ENCODE measurements at places on chromosomes 16 and 17.

GRCh38 chr17:80719449-80719848, 174.8 kb downstream of the RPTOR start:
- no peak for DNase-seq

GRCh38 chr17:37614823-37615222, 5.6 kb upstream of the SYNRG start:
- DNase-seq = no peak

- DNase-seq = no peak
These were observed 5.0 kb upstream of the SNAI3 start for GRCh38 chr16:88691129-88691813.

DNA sequence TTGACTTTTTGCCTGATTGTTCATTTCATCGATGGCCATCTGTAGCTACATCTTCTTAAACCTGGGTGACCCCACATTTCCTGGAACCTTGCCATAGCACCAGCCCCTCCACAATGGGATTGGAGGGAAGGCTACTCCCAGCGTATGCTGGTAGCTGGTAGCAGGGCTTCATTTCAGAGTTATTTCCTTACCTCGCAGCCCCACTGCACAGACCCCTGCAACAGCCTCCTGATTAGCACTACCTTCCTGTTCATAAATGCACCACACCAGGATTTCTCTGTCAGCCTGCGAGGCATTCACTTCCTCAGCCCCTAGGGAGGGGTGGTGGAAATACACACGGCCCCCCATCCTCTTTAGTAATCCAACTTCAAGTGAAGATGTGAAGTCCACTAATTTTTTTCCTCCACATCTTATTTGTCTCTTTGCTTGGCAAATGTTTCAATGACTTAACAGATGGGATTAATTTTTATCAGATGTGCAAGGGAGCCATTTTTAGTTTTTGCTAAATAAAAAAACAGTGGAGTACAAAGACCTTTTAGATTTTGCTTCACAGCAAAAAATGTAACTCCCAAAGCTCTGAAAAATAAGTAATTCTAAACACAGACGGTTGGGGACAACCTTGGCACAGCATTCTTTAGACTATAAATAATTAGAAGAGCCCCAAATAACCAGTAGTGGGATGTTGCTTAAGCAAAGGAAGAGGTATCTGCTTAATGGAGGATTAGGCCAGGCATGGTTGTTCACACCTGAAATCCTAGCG, 76.6 kb downstream of the CLEC16A start:
- no peak for DNase-seq

DNA sequence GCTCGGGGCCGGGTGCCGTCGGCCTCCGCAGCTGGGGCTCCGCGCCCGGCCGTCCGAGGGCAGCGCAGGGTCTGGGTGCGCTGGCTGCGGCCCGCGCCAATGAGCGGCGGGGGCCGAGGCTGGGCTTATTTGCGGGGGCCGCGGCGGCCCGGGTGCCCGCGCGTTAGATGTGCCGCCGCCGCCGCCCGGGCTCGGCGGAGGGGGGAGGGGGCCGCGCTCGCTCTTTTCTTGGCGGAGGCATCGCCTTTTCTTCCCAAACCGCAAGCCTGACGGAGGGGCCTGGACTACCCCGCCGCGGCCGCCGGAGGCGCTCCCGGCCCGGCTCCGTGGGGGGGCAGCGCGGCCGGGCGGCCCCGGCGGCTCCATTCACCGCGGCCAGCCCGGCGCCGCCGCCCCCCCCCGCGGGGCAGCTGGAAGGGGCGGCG, at the start of gene NOTUM:
NOTUM (minus strand) TSS at position 101 of the 425 bp plus-strand sequence. CDS start 278 bp downstream, outside the sequence.
- DNase-seq = peak; percentile 88

GRCh38 chr17:58338841-58339754, 10.5 kb upstream of the TSPOAP1 start:
- DNase-seq = peak; percentile 26

GRCh38 chr17:50448643-50449042, 20.0 kb downstream of the CHAD start:
- no peak for DNase-seq

DNA sequence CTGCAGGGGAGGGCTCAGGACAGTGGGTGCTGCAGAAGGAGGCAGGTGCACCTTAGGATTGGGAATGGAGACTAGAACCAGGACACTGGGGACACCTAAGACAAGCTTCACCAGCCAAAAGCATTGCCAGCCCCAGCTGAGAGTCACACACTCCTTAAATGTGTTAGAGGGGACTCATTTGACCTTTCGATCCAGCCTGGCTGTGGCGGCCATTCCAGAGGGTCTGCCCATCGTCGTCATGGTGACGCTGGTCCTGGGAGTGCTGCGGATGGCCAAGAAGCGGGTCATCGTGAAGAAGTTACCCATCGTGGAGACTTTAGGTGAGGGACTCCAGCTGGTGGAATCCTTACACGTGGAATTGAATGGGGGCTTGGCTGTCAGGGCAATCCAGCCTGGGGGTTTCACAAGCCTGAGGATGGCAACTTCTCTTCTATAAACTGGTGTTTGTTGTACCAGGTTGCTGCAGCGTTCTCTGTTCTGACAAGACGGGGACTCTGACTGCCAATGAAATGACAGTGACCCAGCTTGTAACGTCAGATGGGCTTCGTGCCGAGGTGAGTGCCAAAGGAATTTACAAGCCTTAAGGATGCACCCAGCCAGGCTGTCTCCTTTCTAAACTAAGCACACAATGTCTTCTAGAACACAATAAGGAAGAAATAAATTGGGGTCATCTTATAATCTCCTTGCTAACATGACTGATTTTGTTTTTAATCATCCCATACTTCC, 65.3 kb downstream of the MEAK7 start:
- DNase-seq = peak; percentile 22

- no peak for DNase-seq
These were observed 1.6 kb upstream of the HOXB13 start for GRCh38 chr17:48730240-48730550.

GRCh38 chr17:35918665-35919064, 11.9 kb downstream of the RDM1 start:
- no peak for DNase-seq

DNA sequence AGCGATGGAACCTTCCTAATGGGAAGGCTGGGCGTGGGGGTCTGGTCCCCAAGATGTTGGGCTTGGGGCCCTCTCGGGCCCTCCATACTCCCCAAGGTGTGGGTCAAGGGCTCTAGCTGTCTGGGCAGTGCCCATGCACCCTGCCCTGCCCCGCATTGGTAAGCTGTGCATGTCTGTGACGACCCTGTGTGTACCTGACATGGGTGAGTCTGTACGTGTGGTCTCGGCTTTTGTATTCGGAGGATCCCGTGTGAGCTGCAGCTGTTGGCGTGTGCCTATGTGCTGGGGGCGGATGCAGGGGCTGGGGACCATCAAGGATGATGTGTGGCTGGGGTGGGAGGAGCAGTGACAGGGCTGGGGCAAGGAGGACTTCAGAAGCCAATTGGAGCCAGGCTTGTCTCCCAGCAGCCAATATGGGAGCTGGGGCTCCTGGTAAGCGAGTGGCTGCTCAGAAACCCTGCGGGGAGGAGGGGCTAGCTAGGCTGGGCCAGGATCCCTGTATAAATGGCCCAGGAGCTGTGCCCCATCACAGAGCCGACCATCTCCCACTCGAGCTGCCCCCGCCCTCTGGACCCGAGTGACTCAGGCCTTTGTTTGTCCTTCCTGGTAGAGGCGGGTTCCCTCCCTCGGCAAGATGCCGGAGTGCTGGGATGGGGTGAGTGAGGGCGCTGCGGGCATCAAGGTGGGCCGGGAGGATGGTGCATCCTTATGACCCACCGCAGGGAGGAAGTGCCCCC, at the start of gene NDRG4:
NDRG4 (plus strand) TSS at position 529 of the 737 bp plus-strand sequence; CDS start at position 635, 106 bp downstream.
- peak; percentile 91 for DNase-seq

- DNase-seq = no peak
These were observed 16.9 kb upstream of the KDM6B start for GRCh38 chr17:7816926-7817642.

- DNase-seq = peak; percentile 64
These were observed 11.8 kb downstream of the SLC9A5 start for GRCh38 chr16:67260426-67261063.

DNA sequence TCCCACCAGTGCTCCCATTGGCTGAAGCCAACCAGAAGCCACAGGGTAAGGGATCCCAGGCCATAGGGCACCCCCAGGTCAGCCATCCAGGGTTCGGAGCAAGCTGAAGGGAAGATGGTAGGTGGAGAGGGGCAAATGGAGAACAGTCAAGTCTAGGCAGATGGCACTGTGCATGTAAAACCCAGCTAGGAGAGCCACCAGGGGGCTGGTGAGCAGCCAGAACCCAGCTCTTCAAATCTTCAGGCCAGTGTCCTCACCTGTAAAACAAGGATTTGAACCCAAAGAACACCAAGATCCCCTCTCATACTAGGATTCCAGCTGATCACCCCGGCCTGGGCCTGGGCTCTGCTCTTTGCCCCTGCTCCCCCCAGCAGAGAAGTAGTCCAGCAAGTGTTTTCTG, 43.5 kb downstream of the GINS3 start:
- DNase-seq = no peak

GRCh38 chr17:65609286-65609685, 47.8 kb upstream of the AXIN2 start:
- DNase-seq = no peak

DNA sequence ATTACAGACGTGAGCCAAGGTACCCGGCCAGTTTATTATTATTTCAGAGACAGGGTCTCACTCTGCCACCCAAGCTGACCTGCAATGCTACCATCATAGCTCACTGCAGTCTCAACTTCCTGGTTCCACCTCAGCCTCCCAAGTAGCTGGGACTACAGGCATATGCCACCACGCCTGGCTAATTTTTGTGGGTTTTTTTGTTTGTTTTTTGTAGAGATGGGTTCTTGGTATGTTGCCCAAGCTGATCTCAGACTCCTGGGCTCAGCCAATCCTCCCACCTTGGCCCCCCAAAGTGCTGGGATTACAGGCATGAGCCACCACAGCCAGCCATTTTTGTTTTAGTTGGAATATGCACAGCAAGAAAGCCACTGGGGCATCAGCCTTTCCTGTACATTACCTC, 115.7 kb downstream of the MRM1 start:
- no peak for DNase-seq

DNA sequence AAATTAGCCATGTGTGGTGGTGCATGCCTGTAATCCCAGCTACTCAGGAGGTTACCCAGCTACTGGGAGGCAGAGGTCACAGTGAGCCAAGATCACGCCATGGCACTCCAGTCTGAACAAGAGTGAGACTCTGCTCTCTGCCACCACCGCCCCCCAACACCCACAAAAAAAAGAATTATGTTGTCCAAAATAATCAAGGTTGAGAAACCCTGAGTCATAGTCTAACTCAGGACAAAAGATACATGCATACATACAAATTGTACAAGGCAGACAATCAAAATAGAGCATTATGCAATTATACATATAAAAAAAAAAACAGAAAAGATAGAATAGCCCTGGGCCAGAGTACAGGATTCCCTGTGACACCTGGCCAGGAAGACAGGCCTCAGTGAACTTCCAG, 6.6 kb upstream of the KPNB1 start:
- no peak for DNase-seq

- DNase-seq = peak; percentile 94
These were observed 519 bp downstream of the DDX5 start for GRCh38 chr17:64505340-64506200.

DNA sequence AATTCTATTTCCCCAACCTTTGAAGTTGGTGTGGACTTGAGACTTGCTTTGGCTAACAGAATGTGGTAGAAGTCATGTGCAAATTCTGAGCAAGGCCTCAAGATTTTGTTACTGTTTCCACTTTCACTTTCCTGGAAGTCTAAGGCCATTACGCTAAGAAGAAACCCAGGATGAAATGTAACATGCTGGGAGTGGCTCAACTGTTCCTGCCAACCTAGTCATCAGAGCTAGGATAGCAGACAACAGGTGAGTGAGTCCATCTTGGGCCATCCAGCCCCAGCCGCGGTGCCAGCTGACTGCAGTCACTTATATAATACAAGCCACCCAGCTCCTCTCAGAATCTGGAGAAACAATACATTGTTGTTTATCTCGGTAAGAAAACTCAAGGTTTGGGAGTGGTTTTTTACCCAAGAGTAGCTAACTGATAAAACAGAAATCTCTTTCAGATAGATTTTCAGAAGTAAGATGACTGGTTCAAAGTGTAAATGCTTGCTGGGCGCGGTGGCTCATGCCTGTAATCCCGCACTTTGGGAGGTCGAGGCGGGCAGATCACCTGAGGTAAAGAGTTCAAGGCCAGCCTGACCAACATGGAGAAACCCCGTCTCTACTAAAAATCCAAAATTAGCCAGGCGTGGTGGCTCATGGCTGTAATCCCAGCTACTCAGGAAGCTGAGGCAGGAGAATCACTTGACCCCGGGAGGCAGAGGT, 10.7 kb upstream of the STX4 start:
- no peak for DNase-seq

DNA sequence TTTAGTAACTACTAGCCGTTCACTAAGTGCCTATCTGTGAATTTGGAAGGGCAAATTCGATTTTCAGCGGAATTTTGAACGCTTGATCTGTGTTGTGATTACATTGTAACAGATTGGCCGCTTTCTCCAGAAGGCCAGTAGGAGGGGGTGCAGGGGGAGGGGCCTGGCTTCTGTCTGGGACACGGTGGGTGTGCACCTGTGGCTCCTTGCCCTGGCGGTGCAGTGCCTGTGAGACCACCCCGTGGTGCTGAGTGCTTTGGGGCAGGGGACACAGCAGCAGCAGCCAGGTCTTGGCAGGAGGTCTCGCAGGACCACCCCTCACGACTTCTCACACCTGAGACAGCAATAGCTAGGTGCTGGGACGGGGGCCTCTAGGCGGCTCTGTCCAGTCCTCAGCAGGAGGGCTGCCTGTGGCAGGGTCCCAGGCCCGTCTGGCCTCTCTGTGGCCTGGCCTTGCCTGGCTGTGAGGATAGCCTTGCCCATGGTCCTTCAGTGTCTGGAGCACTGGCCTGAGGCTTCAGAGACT, 1.8 kb downstream of the UBE2I start:
- DNase-seq = peak; percentile 57

DNA sequence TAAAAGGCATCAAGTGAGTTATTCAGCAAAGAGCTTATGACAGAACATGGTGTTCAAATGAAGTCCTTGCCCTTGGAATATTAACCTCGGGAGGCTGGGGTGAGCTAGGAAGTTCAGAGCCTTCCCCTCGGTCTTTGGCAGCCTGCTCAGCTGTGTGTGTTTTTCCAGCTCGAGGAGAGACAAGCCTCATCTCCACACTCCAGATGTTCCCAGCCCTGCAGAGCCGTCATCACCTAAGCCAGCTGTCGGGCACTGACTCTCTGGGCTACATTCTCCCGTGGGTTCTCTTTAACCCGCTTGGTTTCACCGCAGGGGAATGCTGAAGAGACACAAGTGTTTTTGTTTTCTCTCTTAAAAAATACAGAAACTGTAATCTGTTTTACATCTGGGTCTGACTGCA, 47.1 kb downstream of the IRX3 start:
- no peak for DNase-seq
